ENCODE measurements at places on chromosomes 6 and 20.

DNA sequence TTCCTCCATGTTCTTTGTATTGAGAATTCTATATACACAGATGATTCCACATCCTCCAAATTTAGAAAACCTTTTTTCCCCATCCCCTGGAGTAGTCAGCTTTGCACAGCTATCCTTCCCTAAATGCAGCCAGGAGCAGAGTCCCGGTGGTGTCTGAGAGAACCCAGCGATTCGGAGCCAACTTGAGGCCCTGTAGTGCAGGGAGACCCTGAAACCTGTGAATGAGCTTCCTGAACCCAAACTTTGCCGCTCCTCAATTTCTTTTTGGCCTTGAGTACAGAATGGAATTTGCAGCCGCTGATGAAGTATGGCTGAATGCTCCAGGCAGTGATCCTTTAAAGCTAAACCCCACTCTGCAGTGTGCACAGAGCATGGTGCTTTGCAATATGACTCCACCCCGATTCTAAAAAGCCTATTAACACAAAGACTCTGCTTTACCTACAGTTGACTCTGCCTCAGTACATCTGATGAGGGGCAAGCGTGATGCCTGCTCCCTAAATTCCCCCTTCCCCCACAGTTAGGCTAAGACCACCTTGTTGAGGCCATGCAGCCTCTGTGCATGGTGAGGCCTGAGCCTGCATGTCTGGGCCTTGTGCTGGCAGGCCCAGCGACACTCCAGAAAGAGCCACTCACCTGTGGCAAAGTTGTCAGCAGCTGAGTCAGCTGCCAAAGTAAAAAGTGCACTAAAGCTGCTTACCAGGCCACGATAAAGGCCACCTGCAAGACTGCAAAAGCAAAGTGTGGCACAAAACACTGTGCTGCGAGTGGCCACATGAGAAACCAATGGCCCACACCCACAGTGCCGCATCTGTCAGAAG lies 82.1 kb downstream of the PLEKHG1 start:
- no peak for DNase-seq

DNA sequence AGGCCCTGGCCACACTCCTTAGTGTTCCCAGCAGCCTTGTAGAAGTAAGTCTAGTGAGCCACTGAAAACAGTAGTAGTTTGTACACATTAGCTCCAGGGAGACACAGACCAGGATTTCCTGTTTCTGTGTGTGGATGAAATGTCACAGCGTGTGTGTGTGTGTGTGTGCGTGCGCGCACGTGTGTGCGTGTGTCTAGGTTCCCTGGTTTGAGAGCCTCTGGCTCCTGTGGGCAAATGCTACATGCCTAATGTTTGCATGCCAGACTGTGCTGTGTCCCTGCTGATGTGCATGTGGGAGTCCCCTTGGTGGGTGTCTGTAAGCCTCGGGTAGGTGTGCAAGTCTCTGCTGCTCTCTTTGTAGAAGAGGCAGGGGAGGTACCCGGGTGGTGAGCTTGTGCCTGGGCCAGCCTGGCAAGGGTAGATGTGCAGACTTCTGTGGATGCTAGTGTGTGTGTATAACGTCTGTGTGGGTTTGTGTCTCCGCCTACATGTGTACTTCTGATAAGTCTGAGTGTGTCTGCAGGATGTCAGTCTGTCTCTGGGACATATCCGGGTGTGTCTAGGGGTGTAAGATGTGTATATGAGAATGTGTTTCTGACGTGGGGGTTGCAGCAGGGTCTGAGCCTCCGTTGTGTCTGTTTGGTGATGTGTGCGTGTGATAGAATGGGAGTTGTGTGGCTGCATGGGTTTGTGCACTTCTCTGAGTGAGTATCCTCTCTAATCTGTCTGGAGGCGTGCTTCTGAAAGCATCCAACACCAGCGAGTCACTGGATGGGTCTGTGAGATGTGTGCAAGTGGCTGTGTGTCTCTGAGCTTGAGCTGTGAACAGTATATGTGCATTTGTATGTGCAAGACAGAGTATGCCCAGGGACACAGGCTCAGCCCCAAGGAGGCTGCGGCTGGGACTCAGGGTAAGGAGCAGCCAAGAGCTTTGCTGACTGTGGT lies 19.0 kb upstream of the TLDC2 start:
- DNase-seq = no peak

- no peak for DNase-seq
Measured at GRCh38 chr6:142893088-142893487, 51.9 kb downstream of the HIVEP2 start.

GRCh38 chr6:35737413-35738211 lies 780 bp downstream of the ARMC12 start:
- DNase-seq = peak; percentile 88

DNA sequence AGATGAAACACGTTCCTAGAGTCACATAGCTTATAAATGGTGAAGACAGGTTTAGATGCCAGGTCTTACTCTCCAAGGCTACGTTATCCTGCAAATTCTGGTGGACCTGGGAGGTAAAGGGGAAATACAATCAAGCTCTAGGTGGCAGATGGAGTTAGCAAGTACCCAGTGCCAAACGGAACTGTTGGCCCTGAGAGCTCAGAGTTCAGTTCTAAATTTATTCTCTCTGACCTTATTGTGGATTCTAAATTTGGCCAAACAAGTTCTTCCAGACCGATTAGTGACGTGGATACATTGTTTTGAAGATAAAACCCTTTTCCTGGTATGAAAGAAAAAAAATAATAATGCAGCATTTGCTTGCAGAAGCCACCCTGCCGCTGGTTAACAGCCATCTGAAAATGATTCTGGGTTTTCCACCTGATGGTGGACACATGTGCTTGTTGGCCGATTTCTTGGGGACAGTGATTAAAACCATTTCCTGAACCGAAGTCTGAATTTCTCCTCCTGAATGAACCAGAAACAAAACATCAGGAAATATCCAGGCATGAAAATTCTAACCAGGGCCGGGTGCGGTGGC lies 32.5 kb downstream of the RIPOR3 start:
- DNase-seq = no peak

DNA sequence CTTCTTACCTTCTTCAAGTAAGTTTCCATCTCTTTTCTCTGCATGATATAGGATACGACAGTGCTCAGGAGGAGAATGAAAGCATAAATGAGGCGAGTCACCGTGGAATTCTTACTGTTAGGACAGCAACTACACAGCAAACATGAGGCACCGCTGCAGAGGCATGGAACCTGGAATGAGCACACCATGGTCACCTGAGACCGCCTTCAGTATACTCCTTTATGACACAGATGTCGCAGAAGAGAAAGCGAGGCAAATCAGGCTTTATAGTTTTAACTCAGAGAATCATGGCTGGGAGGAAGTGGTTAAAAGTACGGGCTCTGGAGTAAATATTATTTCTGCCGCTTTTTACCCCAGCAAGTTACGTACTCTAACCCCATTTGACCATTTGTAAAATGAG lies 8.0 kb downstream of the SERINC3 start:
- DNase-seq = no peak

DNA sequence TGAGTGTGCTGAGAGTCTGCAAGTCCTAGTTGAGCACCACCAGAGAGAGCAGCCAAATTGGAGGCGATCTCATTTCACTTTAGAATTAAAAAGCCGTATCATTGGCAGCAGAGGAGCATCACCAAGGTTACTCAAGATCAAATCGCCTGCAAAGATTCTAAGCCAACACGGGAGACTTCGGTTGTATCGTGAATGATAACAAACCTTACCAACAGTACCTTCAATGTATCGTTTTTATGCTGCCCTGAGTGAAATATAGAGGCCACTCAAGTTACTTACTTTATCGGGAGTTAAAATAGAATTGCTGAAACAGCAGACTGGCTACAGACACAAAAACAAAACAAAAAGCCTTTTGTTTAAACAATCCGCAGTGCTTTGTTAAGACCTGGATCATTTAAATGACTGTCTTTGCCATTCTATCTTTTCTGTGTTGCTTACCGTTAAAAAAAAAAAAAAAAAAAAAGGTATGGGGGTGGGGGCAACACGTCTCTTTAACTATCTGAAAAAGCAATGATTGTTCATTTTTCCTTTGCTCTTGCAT lies 14.2 kb downstream of the NHSL1 start:
- no peak for DNase-seq

GRCh38 chr20:8456765-8457164 lies 324.7 kb downstream of the PLCB1 start:
- DNase-seq = no peak

- DNase-seq = peak; percentile 4
Measured at GRCh38 chr6:72553531-72554511, 68.0 kb upstream of the KCNQ5 start.

DNA sequence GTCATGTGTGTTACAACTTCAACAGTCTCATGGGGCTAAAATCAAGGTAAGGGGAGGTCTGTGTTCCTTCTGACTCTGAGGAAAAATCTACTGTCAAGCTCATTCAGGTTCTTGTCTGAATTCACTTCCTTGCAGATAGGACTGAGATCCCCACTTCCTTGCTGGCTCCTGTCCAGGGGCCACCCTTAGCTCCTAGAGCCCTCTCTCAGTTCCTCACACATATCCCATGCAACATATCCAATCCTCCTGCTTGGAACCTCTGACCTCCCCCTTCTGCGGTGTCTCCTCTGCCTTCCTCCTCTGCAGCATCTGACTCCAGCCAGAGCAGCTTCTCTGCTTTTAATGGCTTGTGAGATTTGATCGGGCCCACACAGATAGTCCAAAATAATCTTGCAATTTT lies 27.1 kb upstream of the MICB start:
- DNase-seq = no peak

- peak; percentile 72 for DNase-seq
Measured at GRCh38 chr20:50588034-50588736, 78.0 kb downstream of the PTPN1 start.

GRCh38 chr6:30060606-30061091 lies 416 bp upstream of the POLR1H start:
- DNase-seq = peak; percentile 80

DNA sequence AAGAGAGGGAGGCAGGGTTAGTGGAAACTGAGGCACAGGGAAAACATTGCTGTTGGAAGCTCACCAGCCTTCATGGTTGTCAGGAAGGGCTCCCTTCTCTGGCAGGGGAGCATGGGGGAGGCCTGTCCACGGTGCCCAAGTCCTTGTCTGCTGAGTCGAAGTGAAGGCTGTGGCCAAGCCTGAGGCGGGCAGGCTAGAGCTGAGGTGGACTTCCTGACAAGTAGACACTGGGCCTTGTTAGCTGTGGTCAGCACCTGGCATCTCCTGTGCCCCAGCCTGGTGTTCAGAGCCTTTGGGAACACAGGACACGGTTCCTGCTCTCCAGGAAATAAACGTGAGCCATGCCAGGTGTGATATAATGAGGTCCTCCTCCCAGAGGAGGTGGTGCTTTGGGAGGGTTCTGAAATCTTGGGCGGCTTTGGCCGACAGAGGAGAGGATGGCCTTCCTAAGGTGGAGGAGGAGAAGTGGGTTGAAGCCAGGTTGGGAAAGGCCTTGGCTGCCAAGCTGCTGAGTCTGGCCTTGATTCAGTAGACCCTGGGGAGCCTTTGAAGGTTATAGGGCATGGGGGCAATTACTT lies 138.4 kb upstream of the RNF24 start:
- DNase-seq = no peak

- DNase-seq = no peak
Measured at GRCh38 chr6:44291841-44292240, 21.3 kb downstream of the AARS2 start.

- DNase-seq = no peak
Measured at GRCh38 chr6:23690453-23691049, 435.5 kb upstream of the NRSN1 start.

- no peak for DNase-seq
Measured at GRCh38 chr6:144134176-144134575, 16.1 kb upstream of the STX11 start.

DNA sequence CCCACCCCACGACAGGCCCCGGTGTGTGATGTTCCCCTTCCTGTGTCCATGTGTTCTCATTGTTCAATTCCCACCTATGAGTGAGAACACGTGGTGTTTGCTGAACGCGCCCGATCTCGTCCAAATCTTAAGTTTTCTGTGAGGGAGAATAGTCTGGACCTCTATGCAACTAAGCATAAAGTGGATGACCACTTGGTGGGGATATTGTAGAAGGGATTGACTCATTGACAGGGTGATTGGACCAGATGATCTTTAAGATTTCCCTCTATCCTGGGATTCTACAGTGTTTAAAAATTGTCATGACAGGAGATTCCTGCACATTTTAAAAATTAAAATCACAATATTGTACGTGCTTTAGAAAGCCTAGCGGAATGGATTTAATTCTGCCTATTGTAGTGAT lies 141.3 kb downstream of the TRMT11 start:
- DNase-seq = peak; percentile 15

GRCh38 chr20:37513779-37514359 lies 7.2 kb upstream of the NNAT start:
- DNase-seq = no peak

DNA sequence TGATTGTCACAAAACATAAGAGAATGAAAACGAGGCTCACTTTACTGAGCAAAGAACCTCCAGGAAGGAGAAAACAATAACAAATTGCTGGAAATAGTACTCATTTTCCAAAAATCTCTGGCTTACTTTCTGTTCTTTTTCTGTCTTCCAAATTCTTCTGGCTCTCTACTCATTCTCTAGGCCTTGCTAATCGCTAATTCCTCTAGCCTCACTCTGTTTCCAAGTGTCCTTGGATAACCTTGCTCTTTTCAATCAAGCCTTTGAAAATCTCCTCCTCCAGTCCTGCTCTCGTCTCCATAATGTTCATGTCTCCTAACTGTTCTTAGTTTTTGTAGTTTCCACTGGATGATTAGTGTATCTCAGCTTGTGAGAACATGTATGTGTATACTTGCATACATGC lies 96.2 kb upstream of the MAP7 start:
- no peak for DNase-seq

- no peak for DNase-seq
Measured at GRCh38 chr6:6270948-6271535, 49.4 kb downstream of the F13A1 start.

DNA sequence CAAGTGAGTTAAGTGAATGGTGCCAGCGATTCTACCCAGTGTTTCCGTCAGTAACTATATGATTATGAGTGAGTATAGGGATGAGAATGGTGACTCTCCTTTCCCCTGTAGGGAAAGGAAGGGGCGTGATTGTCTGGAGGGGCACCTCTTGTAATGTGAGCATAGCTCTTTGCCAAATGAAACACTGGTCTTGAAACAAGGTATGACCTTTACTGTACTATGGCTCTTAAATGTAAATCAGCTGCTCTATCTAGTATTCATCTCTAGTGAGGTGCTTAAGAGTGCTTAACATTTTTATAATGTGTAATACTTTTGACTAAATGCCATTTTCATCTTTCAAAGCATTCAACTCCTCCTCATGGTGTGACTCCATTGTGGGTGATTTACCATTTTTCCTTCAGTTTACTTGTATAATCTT lies 11.0 kb downstream of the PANK2 start:
- no peak for DNase-seq

DNA sequence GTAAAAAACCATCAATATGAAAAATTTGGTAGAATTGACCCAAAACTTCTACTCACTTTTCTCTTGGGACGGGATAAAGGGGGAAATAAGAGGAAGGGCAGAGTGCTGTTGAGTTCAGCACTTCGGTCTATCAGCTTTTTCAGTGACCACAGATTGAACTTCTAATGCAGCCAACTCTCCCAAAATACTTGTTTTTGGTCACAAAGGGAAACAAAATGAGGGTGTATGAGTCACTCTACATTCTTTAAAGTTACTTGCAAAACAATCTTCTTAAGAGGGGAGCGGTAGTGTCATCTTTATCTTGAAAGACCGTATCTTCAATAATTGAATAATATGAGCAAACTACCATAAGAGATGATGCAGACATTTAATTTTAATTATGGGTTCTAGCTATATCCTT lies 661.3 kb downstream of the CD109 start:
- no peak for DNase-seq

- peak; percentile 91 for DNase-seq
Measured at GRCh38 chr20:1664911-1665310, 7.3 kb upstream of the SIRPG start.

GRCh38 chr20:50193199-50193835 lies 2.7 kb downstream of the CEBPB start:
- DNase-seq = no peak

GRCh38 chr6:74369556-74369993 lies 673.6 kb downstream of the CD109 start:
- peak; percentile 2 for DNase-seq
